ENCODE measurements at places on chromosomes 2 and 18. TPM values are rescaled to one million over a fixed set of nuclear protein-coding genes. Genes with fewer than 3 reads are reported as not detected.

DNA sequence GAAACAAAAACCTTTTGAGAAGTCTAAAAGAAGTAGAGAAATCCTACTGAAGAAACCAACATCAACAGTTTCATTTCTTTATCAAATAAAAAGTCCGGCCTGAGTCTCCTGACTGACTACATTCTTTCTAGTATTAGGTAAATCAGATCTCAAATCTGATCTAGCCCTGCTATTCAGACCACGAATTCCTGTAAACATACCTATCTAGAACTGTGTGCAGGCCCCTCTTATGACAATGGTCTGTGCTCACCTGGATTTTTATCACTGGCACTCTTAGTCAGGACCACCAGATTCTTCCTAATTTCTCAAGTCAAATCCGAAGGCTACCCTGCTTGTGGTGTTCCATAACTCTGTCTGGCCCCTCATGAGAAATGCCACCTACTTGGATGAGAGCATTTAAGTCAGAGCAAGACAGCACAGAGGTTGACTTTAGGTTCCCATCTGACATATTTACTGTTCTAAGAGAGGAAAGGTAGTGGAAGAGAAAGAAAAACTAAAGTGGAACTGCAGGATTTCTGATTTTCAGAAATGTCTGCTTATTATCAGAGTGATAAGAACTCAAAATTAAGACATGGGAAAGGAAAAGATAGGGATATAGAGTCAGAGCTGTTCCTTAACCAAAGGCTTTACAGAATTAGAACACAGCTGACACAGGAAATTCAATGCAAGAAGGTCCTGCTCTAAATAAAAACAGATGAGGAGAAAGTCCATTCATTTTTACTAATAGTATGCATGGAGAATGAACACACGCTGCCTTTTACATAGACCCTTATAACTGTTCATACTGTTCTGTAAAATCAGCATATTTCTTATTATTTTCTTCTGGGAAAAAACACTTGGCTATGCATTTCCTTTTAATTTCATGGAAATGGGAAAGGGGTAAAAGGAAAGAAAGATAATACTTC lies 56.5 kb downstream of the SLC8A1 start:
- no peak for DNase-seq

- no peak for DNase-seq
These were observed 16.6 kb downstream of the KLHL29 start for GRCh38 chr2:23401427-23402204.

The MREG gene
- total RNA-seq = 0.64 TPM

GRCh38 chr2:119696005-119696404 lies 17.0 kb downstream of the TMEM177 start:
- no peak for DNase-seq

The MSTN gene
- total RNA-seq = 0.32 TPM

The STPG4 gene
- total RNA-seq = not detected

Data from psoas muscle (tissue), 8 donors.